H54 (cell line): ENCODE measurements at places on chromosomes 12 and 14.

DNA sequence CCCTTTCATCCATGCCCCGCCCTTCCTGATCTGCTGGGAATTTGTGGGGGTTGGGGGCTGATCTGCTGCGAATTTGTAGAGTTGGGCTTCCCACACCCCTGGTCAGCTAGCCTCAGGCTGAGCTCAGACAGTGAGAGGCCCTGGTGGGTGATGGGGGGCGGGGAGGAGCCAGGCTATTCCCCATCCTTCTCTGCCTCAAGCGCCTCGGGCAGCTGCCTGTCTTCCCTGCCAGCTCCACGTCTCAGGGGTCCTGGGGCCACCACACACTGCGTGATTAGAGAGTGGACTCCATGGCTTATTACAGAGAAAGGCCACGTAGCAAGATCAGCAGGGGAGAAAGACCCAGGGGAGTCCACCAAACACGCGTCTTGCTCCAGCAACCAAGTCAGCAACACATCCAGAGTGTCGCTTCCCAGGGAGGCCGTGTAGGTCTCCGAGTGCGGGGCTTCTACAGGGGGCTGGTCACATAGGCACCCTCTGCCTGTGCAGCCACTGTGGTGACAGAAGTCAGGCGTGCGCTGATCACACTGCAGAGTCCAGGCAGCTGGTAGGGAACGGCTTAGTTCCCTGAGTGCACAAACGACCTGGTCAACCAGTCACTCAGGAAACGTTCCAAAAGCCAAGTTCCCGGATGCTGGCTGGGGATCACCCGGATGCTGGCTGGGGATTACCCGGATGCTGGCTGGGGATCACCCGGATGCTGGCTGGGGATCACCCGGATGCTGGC, 254.4 kb upstream of the SFSWAP start:
- DNase-seq = no peak

- no peak for DNase-seq
Measured at GRCh38 chr14:45156067-45156466, 20.3 kb downstream of the FANCM start.

DNA sequence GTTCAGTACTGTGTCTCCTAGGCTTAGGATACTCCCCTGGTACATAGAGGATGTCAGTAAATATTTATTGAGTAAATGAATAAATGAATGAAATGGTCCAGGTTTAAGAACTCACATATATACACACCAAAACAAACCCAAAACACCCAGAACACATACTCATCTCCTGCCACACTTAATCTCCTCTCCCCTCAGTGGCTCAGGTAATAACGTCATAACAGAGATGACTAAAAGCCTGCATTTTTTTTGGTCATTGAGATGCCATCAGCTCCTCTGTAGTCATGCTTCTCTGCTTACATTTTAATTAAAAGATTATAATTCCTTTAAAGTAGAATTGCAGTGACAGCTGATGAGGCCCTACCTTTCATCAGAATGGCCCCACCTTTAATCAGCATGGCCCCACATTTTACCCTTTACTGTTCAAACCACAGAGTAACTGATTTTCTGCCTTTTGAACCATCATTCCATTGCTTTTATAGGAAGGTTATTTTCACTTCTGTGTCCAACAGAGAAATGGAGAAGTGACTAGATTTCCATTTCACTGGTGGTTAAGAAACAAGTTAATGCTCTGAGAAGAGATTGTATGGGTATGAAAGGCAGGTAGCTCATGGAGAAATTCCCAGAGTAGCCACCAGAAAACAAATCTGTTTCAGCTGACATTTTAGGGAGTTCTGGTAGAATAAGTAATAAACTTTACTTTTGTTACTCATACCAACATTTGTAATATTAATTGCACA, 193.4 kb upstream of the ATP2B1 start:
- no peak for DNase-seq

DNA sequence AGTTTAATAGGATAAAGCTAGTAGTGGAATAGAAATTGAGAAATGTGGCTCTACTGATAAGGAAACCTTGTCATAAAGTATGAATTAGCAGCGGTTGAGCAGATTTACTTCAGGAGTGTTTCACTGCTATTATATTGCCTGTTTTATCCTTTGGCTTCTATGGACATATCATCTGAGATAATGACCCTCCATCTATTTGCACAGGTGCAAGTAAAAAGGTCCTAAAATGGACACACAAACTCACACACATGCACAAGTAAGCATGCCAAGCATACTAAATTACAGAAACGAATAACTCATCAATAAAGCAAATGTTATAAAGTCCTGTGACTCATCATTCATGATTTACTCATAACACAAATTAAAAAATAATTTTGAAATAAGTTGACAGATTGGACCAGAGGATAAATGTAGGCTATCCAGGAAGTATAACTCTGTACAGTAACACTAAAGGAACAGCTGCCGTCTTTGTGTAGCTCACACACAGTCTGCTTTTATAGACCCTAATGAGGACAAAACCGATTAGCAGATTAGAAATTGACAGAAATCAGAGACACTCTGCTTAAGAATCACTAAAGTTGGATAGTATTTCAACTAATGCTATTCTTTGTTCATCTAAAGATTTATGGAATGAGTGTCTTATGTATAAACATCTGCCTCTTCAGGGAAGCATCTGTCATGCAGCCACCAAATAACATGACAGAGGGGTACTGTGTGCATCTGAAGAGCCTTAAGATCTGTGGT, 73.9 kb downstream of the SYT1 start:
- no peak for DNase-seq

DNA sequence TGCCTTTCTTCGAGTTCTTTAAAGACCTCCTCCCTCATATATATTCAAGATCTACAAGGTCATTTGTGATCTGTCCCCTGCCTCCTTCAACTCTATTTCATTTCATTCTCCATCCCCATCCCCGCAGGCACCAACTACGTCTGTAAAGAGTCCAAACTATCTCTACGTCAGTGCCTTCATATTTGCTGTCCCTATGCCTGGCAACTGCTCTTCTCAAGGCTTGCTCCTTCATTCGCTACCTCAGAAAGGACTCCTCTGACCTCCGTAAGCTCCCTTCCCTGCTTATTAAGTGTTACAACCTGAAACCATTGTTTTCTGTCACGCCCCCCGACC, 650 bp downstream of the LLPH start:
- DNase-seq = no peak

DNA sequence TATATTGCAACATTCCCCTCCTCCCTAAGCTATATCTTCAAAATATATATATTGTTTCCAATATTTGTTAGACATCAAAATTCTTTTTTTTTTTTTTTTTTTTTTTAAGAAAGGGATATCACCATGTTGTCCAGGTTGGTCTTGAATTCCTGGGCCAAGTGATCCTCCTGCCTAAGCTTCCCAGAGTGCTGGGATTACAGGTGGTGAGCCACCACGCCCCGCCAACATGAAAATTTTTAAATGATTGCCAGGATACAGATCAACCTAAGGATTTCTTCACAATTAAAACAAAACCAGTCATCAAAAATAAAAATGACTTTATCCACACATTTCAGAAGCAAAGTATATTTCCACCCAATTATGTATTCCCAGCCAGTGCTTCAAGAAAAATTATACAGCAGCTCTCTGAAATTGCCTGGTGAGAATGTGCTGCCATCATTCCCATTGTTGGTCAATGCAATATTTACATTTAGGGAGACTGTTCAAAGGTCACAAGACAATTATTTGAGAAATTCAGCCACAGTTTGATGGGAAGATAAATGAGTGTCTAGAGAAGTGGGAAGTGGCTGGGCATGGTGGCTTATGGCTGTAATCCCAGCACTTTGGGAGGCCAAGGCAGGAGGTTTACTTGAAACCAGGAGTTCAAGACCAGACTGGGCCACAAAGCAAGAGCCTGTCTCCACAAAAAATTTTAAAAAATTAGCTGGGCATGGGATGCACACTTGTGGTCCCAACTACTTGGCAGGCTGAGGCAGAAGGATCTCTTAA, 141.7 kb upstream of the AMIGO2 start:
- no peak for DNase-seq

DNA sequence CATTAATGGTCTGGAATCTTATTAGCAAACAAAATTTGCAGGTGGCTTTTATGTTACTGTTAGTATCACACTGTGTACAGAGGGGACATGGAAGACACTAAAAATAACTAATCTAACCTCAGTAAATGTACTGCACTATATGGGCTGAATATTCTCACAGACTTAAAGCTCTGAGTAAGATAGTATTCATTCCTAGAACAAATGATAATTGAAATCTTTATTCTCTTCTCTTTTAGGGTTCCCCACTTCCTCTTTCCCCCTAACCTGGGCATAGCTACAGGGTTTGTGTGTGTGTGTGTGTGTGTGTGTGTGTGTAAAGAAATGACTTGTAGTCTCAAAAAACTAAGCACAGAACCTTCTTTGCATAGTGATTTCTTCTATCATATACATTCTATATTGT, 21.4 kb upstream of the HECTD1 start:
- no peak for DNase-seq

DNA sequence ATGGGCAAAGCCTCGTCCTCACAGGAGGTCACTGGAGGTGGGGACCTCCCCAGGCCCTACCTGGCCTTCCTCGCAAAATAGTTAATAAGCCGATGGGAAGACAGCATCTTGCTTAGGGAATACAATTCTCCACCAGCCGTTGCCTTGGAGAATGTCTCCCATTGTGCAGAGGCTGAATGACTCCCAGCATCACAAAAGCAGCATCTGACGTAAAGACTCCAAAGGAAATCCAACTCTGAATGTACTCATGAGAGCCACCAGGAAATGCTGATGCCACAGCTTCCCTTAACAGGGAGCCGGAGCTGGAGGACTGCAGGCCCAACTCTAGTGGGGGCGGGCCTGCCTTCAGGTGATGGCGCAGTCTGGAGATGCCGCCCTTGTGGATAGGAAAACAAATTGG, 15.5 kb downstream of the CCDC63 start:
- no peak for DNase-seq

GRCh38 chr14:94305620-94306019, 12.6 kb upstream of the SERPINA10 start:
- DNase-seq = no peak

GRCh38 chr12:128976120-128976738, 123.0 kb downstream of the GLT1D1 start:
- no peak for DNase-seq

- no peak for DNase-seq
Measured at GRCh38 chr12:130973906-130974305, 20.2 kb downstream of the ADGRD1 start.

GRCh38 chr14:95549656-95550585, 15.1 kb downstream of the GLRX5 start:
- DNase-seq = no peak

- no peak for DNase-seq
Measured at GRCh38 chr14:68362846-68363245, 430.0 kb downstream of the ZFP36L1 start.

GRCh38 chr12:44551631-44552030, 324.5 kb downstream of the NELL2 start:
- no peak for DNase-seq

GRCh38 chr14:104634886-104635570, 30.5 kb upstream of the TMEM179 start:
- DNase-seq = no peak

- DNase-seq = no peak
Measured at GRCh38 chr12:130337488-130338303, at the start of gene PIWIL1. Gene PIWIL1 (plus strand): TSS chr12:130337887. CDS start chr12:130342592, 4,705 bp downstream.

DNA sequence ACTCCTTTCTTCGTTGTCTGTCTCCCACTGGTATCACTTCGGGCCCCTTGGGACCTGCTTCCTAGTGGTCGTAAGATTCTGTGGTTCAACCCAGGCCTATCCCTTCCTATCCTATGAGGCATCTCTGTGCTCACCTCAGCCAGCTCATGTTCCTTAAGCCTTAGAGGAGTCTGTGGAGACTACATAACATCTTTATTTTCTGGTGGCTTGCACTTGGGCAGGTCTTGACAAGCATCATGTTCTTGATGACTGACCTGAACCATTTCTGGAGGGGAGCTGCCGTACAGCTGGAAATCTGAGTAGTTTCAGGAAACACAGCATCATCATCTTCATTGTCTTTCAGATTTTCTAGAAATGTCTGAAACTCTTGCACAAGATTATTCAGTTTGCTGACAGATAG, 69.3 kb downstream of the PPFIBP1 start:
- no peak for DNase-seq

DNA sequence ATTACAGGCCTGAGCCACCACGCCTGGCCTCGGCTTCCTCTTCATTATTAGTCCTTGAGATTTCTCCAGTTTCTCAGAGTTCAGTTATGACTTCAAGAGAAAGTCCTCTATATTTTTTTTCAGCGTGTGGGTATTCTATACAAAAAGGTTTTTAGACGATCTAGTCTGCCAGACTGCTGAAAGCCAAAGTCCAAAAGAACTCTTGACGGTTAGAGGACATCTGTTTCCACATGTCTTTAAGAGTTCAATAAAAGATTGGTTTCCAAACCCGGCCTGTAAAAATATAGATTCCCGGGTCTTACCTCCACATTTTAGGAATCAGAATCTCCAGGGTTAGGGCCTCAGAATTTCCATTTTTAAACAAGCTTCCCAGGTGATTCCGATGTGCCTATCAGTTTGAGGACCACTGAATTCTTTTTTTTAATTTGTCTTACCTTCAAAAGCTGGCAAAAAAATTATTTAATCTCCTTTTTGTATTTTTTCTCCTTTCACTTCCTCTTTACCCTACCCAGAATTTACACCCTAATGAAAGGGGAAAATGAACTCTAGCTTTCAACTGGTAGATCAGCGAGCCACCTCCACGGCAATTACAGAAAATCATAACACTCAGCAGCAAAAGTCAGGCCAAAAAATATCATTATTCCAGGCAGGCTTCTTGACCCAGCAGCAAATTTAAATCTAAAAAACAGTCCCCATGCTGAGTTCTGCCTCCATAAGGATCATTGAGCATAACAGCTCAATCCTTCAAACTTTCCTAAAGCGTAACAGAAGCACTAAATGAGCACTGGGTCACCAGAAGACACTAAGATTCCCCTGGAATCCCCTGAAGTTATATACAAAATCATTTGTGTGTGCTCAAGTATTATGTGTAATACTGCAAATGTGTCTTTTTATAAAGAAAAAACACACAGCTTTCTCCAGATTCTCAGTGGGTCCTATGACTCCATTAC, 8.7 kb downstream of the NT5DC3 start:
- no peak for DNase-seq

DNA sequence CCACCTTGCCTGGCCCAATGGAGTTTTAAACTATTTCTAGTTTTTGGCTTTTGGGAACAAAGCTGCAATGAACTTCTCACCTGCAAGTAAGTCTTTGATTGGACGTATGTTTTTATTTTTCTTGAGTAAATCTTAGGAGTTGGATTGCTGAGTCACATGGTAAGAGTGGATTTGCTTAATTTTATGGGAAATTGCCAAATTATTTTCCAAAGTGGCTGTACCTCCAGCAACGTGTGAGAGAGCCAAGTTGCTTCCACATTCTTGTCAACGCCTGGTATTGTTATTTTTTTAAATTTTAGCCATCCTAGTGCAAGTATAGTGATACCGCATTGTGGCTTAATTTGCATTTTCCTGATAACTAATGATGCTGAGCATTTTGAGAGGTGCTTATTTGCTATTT, 136.6 kb downstream of the LMNTD1 start:
- DNase-seq = no peak

DNA sequence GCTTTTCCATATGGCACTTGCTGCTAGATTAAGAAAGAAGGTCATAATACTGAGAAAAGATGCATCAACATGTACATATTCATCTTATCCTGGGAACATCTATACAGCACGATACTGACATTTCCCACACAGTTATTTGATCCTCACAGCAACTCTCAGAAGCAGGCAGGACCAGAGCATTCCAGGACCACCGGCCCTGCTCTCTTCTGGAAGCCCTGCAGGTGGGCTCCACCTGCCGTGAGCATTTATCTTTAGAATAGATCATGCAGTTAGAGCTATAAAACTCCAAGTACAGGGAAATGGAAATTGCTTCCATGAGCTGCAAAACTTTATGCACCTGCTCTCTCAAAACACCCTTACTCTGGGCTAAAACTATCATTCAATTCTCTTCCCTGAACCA, 5.5 kb upstream of the BDKRB1 start:
- DNase-seq = no peak

GRCh38 chr14:78425330-78425729, 255.2 kb downstream of the NRXN3 start:
- no peak for DNase-seq
